ENCODE measurements at places on chromosomes 7 and 10. TPM values are rescaled to one million over a fixed set of nuclear protein-coding genes. Genes with fewer than 3 reads are reported as not detected.
A peak's percentile ranks its signal among the peaks of the same experiment; 100 is the strongest.

DNA sequence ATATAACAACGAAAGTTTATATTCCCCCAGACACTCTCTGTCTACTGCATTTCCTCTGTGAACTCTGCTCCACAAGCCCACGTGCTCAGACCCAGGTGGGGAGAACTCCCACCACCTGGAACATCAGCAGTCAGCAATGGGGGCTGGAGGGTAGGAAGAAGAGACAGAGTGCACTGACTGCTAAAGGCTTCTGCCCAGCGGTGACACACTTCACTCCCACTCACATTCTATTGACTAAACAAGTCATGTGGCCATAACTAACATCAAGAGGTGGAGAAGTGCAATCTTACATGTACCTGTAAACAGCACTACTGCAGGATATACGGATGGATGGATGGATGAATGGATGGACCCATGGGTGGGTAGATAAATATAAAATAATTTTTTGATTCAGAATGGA, 122.2 kb downstream of the MPP7 start:
- no peak for DNase-seq

Gene CTAGE4
- total RNA-seq: 4.3 TPM

- DNase-seq: peak; percentile 87
Observed at GRCh38 chr7:30173058-30173897, 38.5 kb downstream of the MTURN start.

DNA sequence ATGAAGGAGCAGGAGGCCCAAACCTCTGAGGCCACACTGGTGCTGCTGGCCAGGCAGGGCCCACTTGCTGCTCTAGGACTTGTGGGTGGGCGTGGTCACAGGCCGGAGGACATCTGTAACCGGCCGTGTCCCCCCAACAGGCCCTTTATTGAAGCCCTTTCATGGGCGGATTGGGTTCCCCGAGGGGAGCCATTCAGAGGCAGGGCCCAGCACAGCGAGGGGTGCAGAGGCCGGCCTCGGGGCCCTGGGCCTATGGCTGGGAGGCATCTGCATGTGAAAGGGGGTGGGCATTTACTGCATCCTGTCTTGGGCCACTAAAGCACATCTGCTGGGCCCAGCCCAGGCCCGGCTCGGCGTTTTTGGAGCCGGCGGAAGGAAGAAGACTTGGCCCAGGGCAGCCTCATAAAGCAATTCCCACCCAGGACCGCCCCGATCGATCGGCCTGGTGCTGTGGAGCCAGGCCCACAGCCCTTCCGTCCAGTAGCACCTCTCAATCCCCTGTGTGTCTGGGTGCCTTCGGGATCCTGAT, 8.4 kb downstream of the LHPP start:
- no peak for DNase-seq

GRCh38 chr7:105805447-105806019, 70.9 kb downstream of the ATXN7L1 start:
- DNase-seq: no peak

GRCh38 chr7:113004726-113005454, 81.7 kb downstream of the GPR85 start:
- DNase-seq: no peak

Gene TAS2R4
- total RNA-seq: 4.5 TPM

- no peak for DNase-seq
Observed at GRCh38 chr10:86945361-86946212, 11.8 kb downstream of the MMRN2 start.

DNA sequence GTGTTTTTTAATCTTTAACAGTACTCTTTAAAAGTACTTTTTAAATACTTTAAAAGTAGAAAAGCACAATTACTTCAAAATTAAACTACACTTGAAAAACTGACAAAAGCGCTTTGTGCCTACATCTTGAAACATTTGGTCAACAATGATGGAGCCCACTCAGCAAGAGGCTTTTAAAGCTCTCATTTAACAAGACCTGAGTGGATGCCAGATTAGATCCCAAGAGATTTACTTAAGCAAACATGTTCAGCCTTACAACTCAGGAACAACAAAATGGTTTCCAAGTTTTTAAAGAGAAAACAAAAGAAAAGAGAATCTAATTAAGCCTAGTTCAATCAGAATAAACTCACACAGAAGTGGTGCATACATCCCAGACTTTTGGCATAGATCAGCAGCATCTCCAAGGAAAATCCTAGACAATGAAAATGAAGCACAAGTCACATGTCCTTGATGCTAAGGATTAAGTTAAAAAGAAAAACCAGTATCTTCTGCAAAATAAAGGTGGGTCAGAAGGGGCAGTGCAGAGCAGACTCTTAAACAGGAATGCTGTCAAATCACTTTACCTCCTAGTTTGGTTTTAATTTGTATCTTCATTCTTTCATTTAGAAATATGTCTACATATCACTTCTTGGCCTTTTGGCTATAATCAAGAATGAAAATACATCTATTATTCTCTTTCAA, 26.2 kb downstream of the HIBADH start:
- no peak for DNase-seq

DNA sequence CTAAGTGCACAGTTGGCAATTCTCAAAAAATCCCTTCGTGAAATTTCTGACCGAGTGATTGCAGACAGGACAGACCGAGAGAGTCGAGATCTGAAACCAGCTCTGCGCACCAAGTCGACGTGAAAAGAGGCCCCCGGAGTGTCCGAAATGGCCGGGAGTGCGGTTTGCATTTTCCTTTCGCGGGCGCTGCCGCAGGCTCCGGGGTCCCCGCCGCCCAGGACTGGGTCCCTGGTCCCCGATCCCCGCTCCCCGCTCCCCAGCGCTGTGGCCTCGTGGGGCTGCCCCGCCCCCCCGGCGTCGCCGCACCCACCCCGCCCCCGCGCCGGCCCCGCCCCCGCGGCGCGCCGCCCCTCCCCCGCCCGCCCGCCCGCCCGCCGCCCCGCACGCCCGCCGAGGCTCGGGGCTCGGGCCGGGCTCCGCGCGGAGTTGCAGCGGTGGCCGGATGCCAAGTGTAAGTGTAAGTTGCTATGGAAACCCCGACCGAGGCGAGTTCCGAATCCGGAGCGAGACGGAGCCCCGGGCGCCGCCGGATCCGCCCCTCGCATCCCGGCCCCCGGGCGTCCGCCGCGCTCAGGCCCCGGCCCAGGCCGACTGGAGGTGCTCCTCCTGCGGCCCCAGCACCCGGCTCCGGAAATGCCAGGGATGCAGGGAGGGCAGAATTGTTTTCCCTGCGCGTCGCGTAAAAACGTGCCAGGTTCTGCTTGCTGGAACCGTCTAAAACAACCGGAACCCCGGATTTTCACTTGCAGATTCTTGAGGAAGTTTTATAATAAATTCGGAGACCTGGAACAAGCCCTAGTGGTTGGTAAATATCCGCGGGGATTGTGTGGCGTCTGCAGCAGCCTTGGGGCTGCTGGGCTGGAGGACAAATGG, 4.6 kb downstream of the BMI1 start:
- DNase-seq: peak; percentile 83

GRCh38 chr7:116782177-116782711, 80.1 kb upstream of the CAPZA2 start:
- no peak for DNase-seq

Gene RBAK
- total RNA-seq: 11.3 TPM

Gene NKX1-2
- not detected for total RNA-seq

GRCh38 chr10:5944389-5945189, 32.8 kb downstream of the IL15RA start:
- DNase-seq: peak; percentile 92

GRCh38 chr7:122651451-122651850, 47.5 kb downstream of the RNF133 start:
- no peak for DNase-seq

DNA sequence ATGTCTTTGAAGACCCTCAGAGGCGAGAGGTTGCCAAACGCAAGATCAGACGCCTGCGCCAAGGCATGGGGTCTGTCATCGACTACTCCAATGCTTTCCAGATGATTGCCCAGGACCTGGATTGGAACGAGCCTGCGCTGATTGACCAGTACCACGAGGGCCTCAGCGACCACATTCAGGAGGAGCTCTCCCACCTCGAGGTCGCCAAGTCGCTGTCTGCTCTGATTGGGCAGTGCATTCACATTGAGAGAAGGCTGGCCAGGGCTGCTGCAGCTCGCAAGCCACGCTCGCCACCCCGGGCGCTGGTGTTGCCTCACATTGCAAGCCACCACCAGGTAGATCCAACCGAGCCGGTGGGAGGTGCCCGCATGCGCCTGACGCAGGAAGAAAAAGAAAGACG, 8.1 kb upstream of the SGCE start:
- DNase-seq: no peak

DNA sequence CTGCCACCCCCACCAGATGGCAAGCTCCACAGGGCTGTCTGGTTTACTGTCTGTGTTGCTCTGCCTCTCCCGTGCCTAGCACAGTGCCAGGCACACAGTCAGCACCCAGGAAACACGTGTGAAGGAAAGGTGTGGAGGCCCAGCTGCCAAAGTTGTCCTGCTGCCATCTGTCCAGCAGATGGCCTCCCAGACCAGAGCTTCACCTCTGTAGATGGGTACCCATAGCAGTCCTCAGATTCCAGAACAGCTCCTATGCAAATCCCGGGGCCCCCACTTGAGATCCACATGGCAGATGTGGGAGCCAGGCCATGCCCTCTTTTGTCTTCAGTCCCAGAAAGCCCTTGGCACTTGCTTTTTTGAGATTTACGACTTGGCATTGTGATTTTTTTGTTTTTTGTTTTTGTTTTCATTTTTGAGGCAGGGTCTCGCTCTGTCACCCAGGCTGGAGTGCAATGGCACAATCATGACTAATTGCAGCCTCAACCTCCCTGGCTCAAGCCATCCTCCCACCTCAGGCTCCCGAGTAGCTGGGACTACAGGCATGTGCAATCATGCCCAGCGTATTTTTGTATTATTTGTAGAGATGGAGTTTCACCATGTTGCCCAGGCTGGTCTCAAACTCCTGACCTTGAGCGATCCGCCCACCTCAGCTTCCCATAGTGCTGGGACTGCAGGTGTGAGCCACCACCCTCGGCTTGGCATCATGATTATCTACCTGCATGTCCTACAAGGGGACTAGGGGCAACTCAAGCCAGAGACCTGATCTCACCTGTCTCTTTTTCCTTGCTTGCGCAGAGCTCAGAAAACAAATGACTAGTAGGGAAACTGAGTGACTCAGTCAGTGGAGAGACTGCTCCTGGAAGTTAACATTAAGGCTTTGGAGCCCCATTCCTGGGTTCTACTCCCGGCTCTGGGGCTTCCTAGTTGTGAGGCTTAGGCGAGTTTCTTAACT, 16.9 kb upstream of the PALD1 start:
- peak; percentile 81 for DNase-seq

Gene RBM48
- total RNA-seq: 12.9 TPM

- DNase-seq: no peak
Observed at GRCh38 chr10:49534670-49535381, 4.1 kb downstream of the ERCC6 start.

DNA sequence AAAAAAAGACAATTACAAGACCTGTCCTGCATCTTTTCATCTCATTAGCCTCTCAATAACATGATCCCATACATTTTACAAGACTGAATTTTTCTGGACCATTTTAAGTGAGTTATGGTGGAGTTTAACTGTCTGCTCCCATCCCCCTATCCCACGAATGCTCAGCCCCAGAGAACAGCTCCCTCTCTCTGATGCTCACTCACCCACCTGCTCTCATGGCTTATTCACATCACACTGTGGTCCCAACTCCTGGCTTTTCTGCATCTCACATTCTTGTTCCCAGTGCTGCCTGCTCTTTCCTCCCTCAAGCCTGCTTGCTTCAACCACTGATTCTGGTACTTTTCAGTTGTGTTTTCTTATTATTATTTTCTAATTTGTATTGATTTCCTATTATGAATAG, 20.4 kb upstream of the CCSER2 start:
- no peak for DNase-seq

Gene NUTM2E
- total RNA-seq: not detected

Gene CAV2
- 86.7 TPM for total RNA-seq

GRCh38 chr7:28575241-28575643, 162.9 kb downstream of the CREB5 start:
- no peak for DNase-seq

- peak; percentile 75 for DNase-seq
Observed at GRCh38 chr7:61111-61510, 131.3 kb upstream of the FAM20C start.

- no peak for DNase-seq
Observed at GRCh38 chr10:48197236-48197899, 77.1 kb downstream of the FRMPD2 start.

- DNase-seq: no peak
Observed at GRCh38 chr7:149021725-149022062, 6.6 kb downstream of the PDIA4 start.

DNA sequence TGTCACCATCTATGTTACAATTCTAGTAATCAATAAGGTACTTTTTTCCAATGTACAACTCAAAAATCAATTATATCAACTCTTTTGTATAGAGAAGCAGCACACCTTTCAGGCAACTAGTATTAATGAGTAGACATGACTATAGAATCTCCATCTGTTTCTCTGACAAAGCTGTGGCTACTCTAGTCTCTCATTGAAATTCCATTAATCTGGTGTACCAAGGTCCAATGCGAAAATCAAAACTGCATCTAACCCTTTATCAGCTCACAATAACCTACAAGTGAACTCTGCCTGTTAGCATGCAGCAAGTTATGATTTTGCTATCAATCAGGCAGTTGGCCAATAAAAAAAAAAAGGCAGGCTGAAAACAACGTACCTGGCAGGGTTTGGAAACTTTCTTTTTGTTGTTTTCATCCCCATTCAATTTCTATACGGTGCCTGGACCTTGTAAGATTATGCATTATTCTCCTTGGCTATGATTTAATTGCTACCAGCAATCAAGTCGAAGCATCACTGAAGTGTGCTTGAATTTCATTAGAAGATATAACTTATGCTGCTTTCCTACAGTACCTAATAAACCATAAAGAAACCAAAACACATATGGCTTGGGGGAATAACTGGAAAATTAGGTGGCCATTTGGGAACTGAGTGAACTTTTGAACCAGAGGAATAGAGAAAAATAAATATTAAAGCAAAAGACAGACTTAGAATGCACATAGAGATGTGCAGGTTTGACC, 23.2 kb downstream of the SKAP2 start:
- DNase-seq: no peak

DNA sequence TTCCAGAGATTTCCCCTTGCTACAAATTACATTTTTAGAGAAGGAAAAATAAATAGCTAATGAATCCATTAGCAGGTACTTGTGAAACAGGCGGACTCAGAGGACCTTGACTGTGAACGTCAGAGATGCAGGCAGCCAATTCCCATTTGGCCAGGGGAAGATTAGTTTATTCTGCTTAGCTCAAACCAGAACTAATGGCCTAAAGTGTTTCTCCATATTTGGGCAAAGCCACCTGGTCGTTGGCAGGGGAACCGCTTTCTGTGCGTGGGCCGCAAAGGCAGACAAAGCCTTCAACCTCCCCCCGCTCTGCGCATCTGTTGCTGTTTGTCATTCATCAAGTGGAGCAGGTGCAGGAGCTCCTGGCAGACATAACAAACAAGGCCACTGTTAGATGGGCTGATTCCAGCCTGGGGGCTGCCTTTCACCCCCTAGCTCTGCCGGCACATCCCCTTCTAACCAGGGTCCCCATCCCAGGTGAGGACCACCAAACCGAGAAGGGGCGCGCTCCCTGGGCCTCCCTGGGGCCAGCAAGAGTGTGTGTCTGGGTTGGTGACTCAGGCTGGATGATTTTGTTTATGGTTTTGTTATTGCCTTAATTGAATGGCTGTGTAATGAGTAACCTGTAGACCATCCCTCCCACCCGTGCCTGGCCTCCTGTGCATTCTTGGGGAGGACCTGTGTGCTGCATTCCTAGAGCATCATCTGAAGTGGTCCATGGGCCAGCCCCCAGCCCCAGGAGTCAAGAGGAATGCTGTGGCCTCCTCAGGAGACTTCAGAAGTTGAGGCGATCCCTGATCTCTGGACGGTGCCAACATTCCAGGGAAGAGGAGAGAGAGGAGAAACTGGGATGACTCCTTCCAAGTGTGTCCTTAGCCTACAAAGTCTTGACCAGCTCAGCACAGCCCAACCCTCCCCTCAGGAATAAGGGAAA, 14.5 kb upstream of the CPA1 start:
- DNase-seq: no peak

Gene PTPRE
- total RNA-seq: 41.3 TPM

- no peak for DNase-seq
Observed at GRCh38 chr7:2295936-2296620, 18.2 kb downstream of the SNX8 start.
